Inflammatory macrophage treated with lipopolysaccharide for 4 hours (primary cell): ENCODE measurements at places on chromosomes 12 and 14.

GRCh38 chr12:591167-592023 lies 71.8 kb downstream of the NINJ2 start:
- peak; percentile 18 for DNase-seq

DNA sequence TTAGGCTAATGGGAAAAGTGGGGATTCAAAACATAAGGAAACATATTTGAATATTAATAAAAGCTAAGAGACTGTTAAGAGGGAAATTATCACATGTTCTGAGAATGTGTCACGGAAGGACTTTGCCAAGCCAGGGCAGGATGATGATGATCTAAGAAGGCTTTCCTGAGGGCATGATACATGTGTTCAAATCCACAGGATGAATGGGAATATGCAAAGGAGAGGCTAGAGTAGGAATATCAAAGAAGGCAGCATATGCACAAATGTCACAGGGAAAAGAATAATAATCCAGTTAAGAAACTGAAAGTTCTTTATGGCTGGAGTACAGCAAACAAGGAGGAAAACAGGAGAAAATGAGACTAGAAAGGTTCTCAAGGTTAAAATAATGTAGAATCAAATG lies 107.0 kb downstream of the PTPRO start:
- no peak for DNase-seq

DNA sequence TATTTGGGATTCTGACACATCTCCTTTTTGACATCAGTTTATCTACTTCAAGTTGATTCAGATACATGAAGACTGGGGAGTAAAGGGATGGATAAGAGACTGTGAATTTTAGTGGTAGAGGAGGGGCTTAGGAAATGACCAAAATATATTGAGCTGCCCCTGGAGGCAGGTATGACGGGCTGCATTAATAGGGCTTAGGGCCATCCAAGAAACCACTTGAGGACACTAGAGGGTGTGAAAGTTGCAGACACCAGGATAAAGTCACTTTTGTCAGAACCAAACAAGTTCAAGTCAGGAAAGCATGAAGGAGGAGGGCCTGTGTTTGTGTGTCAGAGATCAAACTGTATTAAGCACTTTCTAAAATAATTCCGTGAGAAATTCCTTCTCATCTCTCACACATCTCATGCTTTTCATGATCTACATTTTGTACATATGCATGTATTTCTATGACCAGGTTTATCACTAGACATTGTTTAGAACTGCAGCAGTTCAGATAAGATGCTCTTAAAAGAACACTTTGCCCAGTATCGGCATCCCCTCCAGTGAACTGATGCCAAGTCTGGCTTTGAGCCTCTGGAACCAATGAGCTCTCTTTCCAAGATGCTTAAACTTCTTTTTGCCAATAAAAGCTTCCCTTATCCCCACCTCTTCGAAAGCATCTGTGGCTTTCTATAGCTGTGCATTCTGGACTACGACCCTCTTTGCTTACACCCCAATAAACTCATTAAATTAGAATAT lies 136.9 kb downstream of the SLC38A1 start:
- no peak for DNase-seq

GRCh38 chr14:23137813-23138535 lies 18.9 kb upstream of the CEBPE start:
- no peak for DNase-seq

GRCh38 chr12:31536672-31537071 lies 54.3 kb downstream of the DENND5B start:
- DNase-seq: no peak

DNA sequence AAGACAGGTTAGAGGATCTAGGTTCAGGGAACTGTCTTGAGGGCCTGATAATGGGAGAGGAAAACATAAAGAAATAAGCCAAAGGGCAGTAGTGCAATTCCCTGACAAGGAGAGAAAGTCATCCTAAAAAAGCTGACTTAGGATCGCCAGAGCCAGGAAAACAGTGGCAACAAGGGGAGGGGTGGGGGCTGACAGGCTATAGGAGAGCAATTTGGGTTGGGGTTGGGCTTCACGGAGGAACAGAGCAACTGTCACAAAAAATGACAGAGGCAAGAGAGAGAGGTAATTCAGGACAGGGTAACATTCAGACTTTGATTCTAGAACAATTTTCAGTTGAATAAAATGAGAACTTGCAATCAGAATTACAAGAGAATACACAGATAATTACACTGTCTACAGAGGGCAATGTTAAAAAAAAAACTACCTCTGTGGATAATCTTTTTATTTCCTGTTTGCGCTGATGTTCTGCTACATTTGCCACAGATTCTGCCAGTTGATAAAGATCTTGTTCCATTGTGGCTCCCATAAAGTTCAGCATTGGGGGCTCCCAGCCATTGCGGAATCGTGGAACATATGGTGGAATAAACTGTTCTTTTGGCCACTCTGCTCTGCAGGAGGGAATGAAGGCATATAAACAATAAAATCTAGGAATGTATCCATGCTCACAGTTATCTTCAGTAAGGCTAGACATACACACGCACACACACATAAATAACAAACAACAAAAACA lies 138.6 kb downstream of the EPS8 start:
- no peak for DNase-seq

GRCh38 chr14:65422088-65422834 lies 9.7 kb downstream of the FUT8 start:
- DNase-seq: no peak

GRCh38 chr14:56995010-56995409 lies 184.7 kb upstream of the OTX2 start:
- DNase-seq: no peak

GRCh38 chr12:53244337-53244736 lies 12.3 kb upstream of the RARG start:
- no peak for DNase-seq

GRCh38 chr12:75658286-75658685 lies 146.9 kb upstream of the KRR1 start:
- DNase-seq: no peak

DNA sequence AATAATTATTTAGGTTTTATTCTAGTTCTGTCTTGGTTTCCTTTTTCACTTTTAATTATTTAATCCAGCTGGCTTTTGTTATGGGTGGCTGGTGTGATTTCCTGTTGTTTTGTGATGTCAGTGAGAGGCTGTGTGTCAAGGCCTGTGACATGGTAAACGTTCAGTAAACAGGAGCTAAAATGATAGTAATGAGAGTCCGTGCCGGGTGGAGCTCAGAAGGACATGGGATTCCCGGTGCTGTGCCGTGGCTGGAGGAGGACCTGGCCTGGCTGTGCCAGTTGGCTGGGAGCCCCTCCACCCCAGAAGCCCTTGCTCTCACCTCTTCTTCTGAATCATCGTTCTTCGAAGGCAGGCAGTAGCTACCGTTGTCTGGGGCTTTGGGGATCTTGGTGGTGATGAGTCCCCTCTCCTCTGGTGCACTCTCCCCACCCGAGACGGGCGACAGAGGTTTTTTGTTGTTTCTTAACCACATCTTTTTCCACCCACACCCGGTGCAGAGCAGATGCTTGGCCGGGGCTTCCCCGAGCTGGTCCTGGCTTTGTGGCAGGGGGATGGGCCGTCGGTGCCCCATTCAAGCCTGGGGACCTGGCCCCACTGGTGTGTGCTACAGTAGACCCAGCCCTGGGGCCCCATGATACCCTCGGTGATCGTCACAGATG lies 29.1 kb downstream of the SH2B3 start:
- DNase-seq: peak; percentile 36

DNA sequence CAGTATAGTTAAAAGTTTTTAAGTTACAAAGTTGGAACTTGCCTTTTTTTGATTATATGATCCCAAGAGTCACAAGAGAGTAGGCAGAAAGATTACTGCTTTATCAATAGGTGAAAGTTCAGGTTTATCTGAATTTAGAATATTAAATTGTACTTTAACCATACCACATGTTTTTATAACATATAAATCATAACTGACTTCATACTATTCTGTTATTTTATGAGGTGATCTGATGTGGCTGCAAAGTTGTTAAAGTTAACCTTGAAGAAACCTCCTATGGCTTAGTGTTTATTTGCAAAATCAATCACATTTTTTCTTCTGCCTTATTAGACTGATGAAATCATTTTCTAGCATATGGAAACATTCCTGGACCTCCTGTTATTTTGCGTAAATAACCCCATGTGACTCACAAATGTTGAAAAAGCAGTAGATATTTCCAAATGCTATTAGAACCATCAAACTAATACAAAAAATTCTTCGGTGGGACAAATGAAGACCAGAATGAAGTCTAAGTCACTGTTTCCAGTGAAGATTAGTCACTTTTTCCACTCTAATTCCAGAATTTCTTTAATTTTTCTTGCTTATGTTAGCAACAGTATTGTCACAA lies 132.1 kb downstream of the RAD51B start:
- DNase-seq: no peak

GRCh38 chr12:96225044-96225855 lies 31.1 kb downstream of the ELK3 start:
- no peak for DNase-seq

- no peak for DNase-seq
Measured at GRCh38 chr14:68736471-68736871, 56.4 kb downstream of the ZFP36L1 start.

DNA sequence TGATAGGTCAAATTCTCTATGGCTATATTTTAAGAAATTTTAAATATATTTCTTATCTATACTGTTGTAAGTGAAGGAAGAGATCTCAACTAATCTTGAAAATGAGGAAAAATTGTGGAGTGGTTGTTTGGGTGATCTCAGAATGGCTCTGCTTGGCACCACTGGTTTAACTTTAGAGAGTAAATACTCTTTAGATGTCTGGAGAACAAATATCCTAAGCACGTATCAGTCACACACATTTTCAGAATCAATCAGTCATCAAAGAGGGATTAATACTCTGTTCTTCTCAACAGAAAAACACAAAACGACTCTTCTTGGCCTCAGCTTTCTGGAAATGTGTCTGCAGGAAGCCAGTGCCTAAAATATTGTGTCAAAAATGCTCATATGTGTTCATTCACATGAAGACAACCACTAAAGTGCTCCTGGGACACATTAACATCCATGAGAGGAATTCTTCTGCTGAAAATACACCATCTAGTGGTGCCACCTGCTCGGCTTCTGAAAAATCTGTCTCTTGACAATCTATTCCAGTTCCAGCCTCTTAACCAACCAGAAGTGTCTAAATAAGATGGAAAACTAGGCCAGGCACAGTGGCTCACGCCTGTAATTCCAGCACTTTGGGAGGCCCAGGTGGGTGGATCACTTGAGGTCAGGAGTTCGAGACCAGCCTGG lies 81.1 kb upstream of the CCDC198 start:
- DNase-seq: no peak

- DNase-seq: no peak
Measured at GRCh38 chr14:100034961-100035500, 30.2 kb upstream of the EVL start.

GRCh38 chr12:101951002-101951670 lies 73.8 kb downstream of the DRAM1 start:
- no peak for DNase-seq

DNA sequence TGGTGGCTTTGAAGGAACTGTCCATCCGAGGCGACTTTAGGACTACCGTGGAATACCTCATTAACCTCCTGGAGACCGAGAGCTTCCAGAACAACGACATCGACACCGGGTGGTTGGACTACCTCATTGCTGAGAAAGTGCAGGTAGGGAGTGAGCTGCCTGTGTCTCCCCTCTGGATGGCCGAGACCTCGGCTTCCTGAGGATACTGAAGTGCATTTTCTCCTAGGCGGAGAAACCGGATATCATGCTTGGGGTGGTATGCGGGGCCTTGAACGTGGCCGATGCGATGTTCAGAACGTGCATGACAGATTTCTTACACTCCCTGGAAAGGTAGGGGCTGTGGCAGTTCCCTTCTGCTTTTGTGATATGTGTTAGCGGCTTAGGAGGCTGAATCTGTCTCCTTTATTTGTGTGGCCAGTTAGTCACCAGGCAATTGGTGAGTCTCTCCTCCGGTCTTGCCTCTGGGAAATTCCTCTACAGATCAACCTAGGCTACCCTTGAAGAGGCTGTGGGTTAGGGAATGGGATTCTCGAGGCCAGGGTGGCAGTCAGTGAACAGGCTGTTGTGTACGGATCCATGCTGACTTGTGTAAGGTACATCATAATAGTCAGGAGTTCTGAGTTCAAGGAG lies 75.3 kb downstream of the ACACB start:
- no peak for DNase-seq

DNA sequence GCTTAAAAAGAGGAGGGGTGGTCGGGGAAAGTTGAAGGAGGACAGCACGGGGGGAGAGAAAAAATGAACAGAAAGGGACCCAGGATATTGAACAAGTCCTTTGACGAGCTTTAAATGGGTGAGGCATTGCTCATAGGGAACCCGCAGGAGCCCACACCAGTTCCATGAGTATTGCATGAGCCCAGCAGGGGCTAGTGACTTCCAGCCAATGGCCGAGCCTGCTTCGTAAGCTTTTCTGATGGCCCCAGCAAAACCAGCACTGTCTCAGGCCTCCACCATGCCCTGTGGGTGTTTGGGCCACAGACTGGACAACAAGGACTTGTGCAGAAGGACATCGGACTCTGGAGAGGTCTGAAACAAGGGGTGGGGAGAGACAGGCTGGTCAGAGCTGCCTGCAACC lies 109.5 kb downstream of the ZFP36L1 start:
- DNase-seq: peak; percentile 48
